ENCODE measurements at places on chromosomes 2 and 18. TPM values are rescaled to one million over a fixed set of nuclear protein-coding genes. Genes with fewer than 3 reads are reported as not detected.

Gene ARHGAP25
- 132 TPM for total RNA-seq

Gene TMEM169
- 3.5 TPM for total RNA-seq

Gene FRZB
- not detected for total RNA-seq

Gene UGT1A3
- total RNA-seq = not detected

Gene ANO7
- 0.53 TPM for total RNA-seq

Gene ACOXL
- 0.18 TPM for total RNA-seq

Gene POTEI
- not detected for total RNA-seq

Gene ABCA12
- not detected for total RNA-seq

Gene REG3A
- not detected for total RNA-seq

Gene CCDC141
- total RNA-seq = 2.6 TPM

Gene STAT1
- total RNA-seq = 547 TPM

Gene ESPNL
- total RNA-seq = 0.18 TPM

Gene GPR75
- 1.4 TPM for total RNA-seq

Gene RAX
- not detected for total RNA-seq

Gene SRSF7
- 243 TPM for total RNA-seq

Gene UGT1A6
- not detected for total RNA-seq

Gene CABLES1
- total RNA-seq = 2.7 TPM

Gene MAPK4
- not detected for total RNA-seq

Gene RAPGEF4
- total RNA-seq = 0.40 TPM

Gene SLC14A1
- 2.7 TPM for total RNA-seq

Gene UGT1A5
- not detected for total RNA-seq

Gene CHST9
- not detected for total RNA-seq

Gene BUB1
- total RNA-seq = 114 TPM

Gene CYRIA
- total RNA-seq = 0.05 TPM

Gene NFE2L2
- total RNA-seq = 63.2 TPM

Gene GPR35
- 5.7 TPM for total RNA-seq

Gene SYT4
- total RNA-seq = not detected

Gene GPR39
- not detected for total RNA-seq

Gene CRYGC
- total RNA-seq = not detected

Gene LAMA1
- total RNA-seq = not detected

Gene EML4
- total RNA-seq = 133 TPM

Gene CHST10
- total RNA-seq = 2.1 TPM

Gene LRRC30
- not detected for total RNA-seq

Gene POMC
- total RNA-seq = 3.0 TPM

Gene OXER1
- not detected for total RNA-seq

Gene DSG2
- 0.10 TPM for total RNA-seq

Gene FAM228A
- total RNA-seq = 0.23 TPM

Gene TEKT4
- not detected for total RNA-seq
